ENCODE measurements at places on chromosomes 11 and 22.

DNA sequence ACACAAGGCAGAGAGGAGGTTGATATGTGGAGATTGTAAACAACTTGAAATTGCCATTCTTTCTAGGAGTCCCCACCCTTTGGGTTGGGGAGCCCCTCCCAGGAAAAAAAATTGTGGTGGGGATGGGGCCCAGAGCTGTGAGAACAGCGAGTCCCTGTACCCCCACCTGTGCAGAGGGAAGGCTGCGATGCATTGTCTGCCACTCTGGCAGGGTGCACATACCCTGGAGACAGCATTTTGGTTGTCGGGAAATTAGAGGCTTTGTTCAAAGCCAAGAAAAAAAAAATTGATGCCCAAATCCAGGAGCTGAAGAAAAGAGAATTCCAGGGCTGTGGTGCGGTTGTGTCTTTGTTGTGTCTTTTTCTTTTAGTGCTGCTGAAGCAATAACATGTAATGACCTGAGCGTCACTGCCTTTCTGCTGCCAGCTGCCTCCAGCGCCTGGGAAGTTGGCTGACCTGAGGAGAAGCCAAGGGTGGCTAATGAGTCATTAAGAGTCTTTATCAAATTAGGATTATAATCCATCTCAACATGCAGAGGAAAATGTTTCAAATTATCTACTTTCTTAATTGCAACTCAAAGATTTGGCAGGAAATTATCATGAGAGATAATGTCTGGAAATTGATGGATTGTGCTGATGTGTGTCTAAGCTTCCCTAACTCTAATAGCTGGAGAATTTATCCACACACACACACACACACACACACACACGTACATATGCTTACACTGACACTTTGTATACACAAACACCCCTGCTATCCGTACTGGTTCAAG lies 8.0 kb upstream of the PKNOX2 start:
- no peak for DNase-seq

DNA sequence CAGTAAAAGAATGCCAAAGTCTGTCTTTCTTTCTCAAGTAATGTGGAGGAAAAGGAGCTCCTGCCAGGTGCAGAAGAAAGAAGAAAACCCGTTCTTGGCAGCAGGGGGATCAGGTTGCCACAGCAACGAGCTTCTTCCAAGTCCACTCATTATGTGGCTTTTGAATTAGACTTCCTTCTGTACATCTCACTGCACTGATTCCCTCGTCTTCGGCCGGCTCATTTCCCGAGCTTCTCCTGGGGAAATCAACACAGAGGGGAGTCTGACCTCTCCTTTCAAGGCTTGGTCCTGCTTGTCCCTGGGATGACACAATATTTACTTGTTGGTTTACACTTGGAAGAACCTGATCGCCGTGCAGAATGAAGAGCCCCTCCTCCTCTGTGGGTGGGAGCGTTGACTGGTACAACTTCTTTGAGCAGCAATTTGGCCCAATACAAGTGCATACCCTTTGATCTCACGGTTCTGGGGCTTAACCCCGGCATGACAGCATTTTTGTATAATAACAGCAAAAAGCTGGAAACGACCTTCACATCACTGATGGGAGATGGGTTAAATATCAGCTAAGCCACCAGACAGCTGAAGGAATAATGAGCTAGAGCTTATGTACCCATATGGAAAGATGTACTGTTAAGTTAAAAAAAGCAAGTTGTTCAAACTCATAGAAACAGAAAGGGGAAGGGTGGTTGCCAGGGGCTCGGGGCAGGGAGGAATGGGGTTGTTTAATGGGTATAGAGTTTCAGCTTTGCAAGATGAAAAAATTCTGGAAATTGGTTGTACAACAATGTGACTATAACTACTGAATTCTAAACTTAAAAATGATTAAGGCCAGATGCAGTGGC lies 35.4 kb downstream of the MCHR1 start:
- DNase-seq: no peak

DNA sequence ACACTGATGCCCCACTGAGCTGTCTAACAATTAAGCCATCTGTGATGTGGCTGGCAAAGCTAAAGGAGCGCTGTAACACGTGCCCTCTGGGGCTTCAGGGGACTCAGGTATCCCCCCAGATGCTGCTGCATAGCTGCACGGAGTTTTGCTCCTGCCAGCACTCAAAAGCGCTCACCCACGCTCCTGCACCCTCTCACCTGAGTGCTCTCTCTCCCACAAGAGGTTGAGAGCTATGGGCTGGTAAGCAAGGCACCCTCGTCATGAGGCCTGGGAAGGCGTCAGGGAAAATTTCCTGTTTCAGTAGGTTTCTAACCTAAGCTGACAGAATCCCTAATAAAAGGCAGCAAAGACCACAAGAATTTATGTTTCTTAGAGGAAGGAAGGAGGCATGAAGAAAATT lies 850.3 kb downstream of the OPCML start:
- DNase-seq: no peak

- DNase-seq: no peak
Measured at GRCh38 chr11:119347940-119348605, 1.6 kb upstream of the MFRP start.

GRCh38 chr11:119835753-119836152 lies 106.8 kb upstream of the NECTIN1 start:
- no peak for DNase-seq

- DNase-seq: no peak
Measured at GRCh38 chr11:1122664-1123002, 35.1 kb upstream of the MUC5AC start.
